ENCODE measurements at places on chromosomes 7 and 10. TPM values are rescaled to one million over a fixed set of nuclear protein-coding genes. Genes with fewer than 3 reads are reported as not detected.

The SPDYE11 gene
- total RNA-seq = not detected

GRCh38 chr10:1766049-1766448, 28.7 kb upstream of the ADARB2 start:
- no peak for DNase-seq

DNA sequence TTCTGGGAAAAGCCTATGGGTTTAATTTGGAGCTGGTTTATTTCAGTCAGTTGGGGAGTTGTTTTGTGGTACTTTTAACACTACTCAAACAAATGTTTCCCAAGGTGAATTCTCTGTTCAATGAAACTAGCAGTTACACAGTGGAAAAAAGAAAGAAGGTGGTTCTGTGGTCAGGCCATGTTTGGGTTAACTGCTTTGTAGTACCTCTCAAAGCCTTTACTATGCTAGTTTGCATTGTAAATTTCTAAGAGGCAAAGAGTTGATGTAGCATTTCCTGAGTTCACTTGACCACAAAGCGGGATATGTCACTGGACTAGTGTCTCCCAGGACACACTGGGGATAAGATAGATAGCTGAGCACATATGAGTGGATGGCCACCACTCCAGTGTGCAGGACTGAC, 145.4 kb downstream of the KIF20B start:
- DNase-seq = no peak

The ANKRD30A gene
- total RNA-seq = not detected

GRCh38 chr10:104862-105565, 30.2 kb upstream of the ZMYND11 start:
- DNase-seq = no peak

DNA sequence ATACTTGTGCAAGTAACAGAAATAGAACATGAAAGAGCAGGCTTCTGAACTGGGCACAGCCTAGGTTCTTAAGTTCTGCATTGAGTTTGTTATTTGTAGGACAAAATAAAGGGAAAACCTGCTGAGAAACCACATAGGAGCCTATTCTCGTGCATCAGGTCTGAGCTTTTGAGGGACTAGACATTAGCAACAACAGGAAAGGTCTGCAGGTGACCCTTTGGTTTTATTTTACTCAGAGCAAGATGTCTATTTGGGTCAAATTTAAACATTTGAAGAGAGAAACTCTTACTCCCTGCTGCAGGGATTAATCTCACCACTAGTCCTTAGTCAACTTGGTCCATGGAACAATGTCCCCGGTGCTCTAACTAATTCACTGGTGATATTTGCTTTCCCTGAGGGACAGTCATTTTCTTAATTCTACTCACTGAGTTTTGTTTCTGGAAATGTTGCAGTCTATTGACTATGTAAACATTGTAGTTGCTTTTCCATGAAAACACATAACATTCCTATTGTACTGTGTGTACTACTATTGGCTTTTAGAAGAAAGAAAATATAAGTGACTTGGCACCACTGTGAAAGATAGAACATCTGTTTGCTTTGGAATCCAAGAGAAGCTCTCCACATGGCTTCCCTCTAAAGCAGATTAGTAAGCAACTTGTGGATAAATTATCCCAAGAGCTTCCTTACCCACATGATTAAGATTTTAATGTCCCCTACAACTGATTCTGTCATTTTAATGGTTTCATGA, 108.2 kb downstream of the CHRM2 start:
- DNase-seq = peak; percentile 18

GRCh38 chr7:47400741-47401206, 181.1 kb downstream of the TNS3 start:
- DNase-seq = no peak

The CHAT gene
- total RNA-seq = not detected

DNA sequence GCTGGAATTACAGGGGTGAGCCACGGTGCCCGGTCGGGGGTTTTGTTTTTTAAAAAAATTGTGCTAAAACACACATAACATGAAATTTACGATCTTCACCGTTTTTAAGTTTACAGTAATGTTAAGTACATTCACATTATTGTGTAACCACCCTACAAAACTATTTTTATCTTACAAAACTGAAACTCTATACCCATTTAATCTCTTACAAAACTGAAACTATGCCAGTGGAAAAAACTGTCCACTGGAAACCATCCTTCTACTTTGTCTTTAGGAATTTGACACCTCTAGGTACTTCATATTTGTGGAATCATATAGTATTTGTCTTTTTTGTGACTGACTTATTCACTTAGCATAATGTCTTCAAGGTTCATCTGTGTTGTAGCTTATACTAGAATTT, 1.0 kb upstream of the PSMC2 start:
- no peak for DNase-seq

The ENTPD1 gene
- 10.6 TPM for total RNA-seq

DNA sequence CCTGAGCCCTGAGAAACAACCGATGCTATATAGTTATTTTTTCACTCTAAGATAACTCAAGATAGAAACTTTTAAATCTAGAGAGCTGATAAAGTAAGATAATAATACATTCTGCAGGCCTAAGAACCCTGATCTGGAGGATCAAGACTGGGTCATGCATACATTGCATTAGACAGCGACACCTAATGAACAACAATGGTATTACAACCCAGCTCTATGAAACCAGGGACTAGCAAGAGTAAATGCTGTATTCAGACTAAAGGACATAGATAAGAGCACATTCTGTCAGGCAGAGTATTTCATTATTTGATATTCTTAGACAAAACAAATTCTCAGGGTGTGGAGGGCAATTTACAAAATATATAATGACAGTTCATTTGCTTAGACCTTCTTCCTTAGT, 148.6 kb downstream of the GRK5 start:
- no peak for DNase-seq

The C7orf33 gene
- not detected for total RNA-seq

GRCh38 chr10:129799942-129800341, 164.1 kb downstream of the EBF3 start:
- DNase-seq = peak; percentile 30

- no peak for DNase-seq
Measured at GRCh38 chr7:14806891-14807290, 95.7 kb downstream of the DGKB start.

GRCh38 chr7:39480901-39481300, 85.3 kb upstream of the YAE1 start:
- no peak for DNase-seq

The NAT16 gene
- total RNA-seq = not detected

GRCh38 chr7:105399043-105399725, 10.5 kb upstream of the SRPK2 start:
- DNase-seq = peak; percentile 77

GRCh38 chr7:78225534-78225933, 427.0 kb downstream of the PHTF2 start:
- DNase-seq = no peak

The GRM3 gene
- total RNA-seq = not detected

The MYO1G gene
- 0.29 TPM for total RNA-seq

DNA sequence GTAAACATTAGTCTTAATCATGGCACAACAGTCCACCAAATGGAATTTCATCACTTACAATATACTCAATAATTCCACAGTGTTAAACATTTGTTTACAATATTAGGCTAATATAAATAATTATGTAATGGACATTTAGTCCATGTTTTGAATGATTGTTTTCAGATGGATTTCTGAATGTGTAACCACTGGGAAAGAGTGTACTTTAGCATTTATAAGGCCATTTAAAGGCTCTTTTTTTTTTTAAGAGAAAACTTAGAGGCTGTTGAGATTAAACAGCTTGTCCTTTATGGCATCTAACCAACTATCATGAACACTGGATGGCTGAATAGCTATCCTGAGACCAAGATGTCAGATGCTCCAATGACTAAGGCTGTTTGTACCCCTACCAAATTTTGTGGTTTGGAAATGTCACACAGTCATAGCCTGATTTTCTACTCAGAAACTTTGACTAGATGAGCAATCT, 248.3 kb upstream of the GLI3 start:
- DNase-seq = no peak

DNA sequence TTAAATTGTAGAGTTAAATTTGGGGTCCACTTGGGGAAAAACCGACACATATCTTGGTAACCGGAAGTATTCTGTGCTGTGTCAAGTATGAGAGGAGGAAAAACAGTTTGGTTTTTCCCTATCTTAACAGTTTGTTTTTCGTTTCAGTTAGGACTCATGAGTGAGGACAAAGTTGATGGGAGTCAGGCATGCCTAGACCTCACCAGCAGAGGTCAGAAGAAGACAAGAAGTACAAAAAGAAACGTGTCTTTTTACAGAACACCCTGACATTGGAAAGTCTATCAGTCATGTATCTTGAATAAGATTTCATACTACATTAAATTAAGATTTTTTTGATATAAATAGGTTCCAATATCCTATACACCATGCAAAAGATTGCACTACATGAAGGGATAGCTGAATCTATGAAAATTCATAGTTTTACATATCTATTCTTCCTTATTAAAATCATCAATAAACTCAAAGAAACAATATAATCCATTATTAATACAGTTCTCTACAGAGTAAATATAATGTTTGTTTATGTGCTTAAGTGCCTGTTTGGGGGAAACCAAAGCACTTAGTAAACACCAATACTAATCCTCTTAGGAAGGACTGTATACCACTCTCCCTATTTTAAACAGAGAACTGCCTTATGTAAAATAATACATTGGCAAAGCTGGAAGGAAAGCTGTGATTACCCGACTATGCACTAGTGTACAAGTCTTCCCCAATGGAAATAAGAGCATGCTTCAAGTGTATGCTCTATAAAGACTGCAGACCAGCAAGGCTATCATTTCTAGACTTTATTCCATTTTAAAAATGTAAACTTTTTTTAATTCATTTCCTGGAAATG, 95.6 kb downstream of the USP6NL start:
- DNase-seq = peak; percentile 51

DNA sequence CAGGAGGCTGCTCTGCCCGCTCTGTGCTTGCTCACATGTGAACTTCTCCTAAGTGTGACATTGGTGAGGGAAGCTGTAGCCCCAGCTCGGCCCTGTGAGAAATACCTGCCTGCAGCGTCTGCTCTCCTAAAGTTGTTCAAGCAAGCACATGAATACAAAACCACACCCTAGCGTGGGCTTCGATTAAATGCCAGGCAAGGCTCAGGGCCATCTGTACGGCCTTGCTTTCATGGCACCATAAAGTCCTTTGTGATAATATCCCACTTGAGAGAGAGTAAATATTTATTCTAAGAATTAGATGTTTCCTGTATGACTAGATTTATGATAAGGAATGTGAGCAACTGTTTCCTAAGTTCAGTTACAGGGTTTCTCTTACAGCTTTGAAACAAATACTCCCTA, 262.8 kb upstream of the KLF14 start:
- no peak for DNase-seq

The ACTR3C gene
- total RNA-seq = 1.8 TPM

The KCNMA1 gene
- 77.8 TPM for total RNA-seq

- DNase-seq = no peak
Measured at GRCh38 chr7:139613971-139614411, 90.5 kb downstream of the CLEC2L start.

All from osteoblast (primary cell).